ENCODE measurements at places on chromosomes 11 and 22. TPM values are rescaled to one million over a fixed set of nuclear protein-coding genes. Genes with fewer than 3 reads are reported as not detected.

- peak; percentile 82 for DNase-seq
Observed at GRCh38 chr11:95849087-95849825, 59.0 kb downstream of the CEP57 start.

GRCh38 chr11:35663408-35663702, 780 bp downstream of the TRIM44 start:
- DNase-seq: no peak

GRCh38 chr11:111422494-111423249, 43.6 kb upstream of the POU2AF1 start:
- no peak for DNase-seq

DNA sequence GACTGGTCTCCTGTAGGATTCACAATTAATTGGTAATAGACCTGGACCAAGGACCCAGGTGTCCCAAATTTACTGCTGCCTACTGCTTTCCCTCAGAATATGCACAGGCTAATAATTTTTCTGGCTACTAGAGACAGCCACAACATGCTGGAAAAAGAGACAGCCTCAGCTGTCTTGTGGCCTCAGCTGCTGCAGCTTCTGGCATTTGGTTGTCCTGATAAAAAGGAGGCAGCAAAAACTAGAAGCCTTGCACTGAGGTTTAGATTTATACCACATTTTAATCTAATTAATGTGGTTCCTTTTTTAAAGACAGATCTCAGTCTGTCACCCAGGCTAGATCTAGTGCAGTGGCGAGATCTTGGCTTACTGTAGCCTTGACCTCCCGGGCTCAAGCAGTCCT, 89.8 kb downstream of the BTBD10 start:
- no peak for DNase-seq

DNA sequence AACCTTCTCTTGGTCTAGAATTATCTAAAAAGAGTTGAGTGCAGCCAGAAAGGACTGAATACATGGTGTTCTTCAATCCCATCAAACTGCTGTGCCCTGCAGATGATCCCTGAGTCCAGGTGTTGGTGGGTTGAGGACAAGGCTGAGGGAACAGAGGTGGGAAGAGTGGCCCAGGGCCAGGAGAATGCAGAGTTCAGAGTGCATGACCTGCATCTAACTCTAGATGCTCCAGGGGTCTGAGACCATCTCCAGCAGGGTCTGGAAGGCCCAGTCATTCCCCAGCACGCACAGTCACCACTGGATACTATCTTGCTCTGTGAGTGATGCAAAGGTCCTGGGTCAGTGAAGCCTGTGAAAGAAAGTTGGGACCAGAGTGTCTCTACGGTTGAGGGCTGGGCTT, 2.1 kb upstream of the VPREB1 start:
- DNase-seq: no peak

DNA sequence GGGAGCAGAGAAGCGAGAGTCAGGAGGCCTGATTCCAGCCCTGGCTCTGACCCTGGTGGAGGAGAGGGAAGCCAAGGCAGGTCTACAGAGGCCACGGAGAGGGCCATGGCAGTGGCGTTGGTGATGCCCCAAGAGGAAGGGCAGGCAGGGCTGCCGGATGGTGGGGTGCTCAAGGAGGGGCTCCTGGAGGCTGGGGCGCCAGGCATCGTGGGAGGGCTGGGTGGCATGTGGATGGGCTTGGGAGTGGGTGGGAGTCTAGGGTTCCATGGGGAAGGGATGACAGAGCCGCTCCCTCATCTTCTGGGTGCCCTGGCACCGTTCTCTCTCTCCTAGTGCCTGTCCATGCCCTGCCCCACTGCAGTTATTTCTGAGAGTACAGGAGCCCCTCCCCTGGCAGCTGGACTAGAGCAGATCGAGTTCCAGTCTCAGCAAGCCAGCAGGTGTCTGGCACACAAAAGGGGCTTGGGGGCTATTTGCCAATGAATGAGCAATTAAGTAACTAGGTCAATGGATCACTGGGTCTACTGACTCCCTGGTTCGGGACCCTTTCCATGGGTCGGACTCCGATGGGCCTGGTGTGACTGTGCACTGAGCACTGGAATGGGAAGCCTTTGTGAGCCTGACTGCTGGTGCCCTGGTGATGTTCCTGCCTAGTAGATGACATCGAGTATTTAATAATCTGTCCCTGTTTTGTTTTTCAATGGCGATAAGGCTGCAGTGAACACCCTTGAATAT, 570.0 kb downstream of the TBC1D22A start:
- DNase-seq: no peak

DNA sequence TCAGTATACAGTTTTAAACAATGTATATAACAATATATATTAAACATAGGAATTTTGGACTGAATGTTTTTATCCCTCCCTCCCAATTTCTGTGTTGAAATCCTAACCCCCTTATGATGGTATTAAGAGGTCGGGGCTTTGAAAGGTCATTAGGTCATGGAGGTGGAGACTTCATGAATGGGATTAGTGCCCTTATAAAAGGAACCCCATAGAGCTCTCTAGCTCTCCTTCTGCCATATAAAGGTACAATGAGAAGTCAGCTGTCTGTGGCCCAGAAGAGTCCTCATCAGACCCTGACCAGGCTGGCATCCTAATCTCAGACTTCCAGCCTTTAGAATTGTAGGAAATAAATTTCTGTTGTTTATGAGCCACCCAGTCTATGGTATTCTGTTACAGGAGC, 6.5 kb downstream of the NNMT start:
- no peak for DNase-seq

DNA sequence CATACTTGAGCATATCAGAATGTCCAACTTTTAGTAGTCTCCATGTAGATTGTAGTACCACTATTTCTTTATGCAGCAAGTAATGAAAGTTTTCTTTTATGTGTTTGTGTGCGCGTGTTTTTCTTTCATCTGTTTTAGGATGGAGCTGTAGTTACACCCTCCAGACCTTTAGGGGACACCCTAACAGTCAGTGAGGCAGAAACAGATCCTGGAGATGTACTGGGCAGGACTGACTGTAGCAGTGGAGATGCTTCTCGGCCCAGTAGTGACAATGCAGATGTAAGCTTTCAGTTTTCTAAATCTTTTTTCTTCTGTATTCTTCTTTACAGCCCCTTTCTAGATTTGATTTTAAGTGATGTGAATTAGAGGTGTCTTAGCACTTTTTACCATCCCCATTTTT, 79.9 kb upstream of the GRIK4 start:
- peak; percentile 75 for DNase-seq

DNA sequence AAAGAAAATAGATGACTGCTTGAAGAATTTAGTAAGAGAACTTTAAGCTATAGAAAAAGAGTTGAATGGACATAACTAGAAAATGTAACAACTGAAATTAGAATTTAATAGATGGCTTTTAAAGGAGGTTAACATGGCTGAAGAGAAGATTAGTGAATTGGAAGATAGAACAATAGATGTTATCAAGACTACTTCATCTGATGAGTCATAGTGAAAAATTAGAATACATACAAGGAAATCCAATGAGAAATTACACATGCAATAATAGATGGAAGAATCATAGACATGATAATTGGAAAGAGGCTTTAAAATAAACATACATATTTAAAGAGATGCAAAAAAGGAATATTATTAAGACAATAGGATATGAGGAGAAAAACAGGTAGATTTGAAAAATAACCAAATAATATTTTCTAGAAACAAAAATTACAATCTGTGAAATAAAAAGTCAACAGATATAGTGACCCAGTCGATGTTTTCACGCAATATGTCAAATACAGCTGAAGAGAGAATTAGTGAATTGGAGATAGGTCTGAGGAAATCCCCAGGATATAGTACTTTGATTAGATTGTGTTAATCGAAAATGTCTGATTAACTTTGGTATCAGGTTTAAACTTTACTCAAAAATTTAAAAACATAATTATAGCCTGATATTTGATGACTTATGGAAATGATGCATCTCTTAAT, 28.2 kb downstream of the CAT start:
- no peak for DNase-seq

DNA sequence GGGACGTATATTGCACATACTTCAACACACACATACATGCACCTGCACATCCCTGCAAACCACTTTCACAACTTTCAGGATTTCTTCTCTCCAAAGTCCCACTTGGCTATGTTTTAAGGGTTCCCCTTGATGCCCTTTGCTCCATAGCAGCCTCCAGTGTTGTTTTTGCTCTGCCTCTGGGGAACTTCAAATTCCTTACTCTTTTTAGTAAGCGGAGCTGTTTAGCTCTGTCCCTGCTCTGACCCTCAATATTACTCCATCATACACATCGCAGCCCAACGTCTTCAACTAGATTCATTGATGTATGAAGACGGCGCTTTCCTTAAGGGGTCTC, 18.3 kb downstream of the PRR5L start:
- no peak for DNase-seq

DNA sequence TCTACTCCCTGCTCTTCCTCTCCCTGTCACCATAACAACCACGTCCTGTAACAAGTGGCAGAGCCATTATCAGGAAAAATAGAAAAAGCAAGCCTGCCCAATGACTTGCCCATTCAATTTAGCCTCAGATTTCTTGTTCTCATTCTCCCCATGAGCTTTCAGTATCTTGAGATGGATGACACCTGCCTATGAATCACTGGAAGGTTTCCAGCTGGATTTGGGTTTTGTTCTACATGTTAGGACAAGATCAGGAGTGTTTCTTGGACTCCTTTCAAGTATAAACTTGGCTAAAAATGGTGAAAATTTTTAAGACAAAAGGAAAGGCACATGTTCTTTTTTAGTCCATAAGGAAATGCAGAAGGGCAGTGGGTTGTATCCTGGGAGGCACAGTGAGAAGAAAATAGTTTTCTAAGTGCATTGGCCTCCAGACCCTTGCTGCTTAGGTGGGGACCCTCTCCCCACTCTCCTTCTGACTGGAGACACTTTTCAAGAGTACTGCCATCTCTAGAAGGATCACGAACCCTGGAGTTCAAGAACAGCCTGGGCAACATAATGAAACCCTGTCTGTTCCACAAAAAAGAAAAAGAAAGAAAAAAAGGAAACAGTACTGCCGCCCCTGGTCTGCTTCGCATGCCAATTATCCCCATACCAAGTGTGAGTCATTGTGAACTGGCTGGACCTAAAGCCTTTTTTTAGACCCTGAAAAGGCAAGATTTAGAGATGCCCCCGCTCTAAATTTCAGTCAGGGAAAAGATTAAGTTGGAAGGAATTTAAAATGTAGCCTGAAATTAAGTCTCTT, 51.0 kb downstream of the MTNR1B start:
- peak; percentile 54 for DNase-seq

DNA sequence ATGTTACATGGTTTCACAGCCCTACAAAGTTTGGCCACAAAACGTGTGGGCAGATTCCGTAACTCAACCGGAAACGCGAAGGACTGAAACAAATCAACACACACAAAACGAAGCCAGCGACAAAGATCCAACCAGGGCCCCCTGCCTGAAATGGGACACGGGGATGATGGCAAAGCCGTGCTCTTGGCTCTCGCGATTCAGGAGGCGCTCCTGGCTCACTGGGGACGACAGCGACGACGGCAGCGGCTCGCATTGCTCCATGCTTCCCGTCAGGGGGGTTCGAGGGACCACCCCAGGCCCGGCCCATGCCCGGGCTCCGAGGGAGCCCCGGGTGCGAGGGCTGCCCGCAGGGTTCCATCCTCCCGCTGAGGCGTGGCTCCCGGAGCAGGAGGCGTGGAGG, 4786.8 kb upstream of the OR11H1 start:
- no peak for DNase-seq

DNA sequence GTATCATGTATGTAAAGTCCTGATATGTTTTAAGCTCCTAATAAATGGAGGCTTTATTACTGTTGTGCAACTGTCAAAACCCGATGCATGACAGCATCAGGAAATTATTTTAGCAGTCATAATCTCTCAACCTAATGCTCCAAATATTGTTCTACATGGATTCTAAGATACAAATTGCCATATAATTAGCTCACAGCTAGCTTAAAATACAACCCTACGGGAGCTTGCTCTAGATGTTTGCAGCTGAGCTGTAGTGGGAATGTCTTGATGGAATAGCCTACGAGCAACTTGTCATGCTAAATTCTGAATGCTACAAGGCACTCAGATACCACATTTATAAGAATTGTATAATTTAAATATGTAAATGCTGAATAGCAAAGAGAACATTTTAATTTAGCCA, 109.8 kb downstream of the STK33 start:
- no peak for DNase-seq

GRCh38 chr22:23119494-23120414, 22.0 kb downstream of the RSPH14 start:
- no peak for DNase-seq

- no peak for DNase-seq
Observed at GRCh38 chr11:44213148-44213547, 96.8 kb downstream of the ALX4 start.

- DNase-seq: no peak
Observed at GRCh38 chr11:72727521-72727920, 24.7 kb downstream of the ARAP1 start.

- DNase-seq: no peak
Observed at GRCh38 chr11:129374993-129375750, 476 bp upstream of the BARX2 start.

- no peak for DNase-seq
Observed at GRCh38 chr11:126596474-126596873, 241.0 kb downstream of the ST3GAL4 start.

DNA sequence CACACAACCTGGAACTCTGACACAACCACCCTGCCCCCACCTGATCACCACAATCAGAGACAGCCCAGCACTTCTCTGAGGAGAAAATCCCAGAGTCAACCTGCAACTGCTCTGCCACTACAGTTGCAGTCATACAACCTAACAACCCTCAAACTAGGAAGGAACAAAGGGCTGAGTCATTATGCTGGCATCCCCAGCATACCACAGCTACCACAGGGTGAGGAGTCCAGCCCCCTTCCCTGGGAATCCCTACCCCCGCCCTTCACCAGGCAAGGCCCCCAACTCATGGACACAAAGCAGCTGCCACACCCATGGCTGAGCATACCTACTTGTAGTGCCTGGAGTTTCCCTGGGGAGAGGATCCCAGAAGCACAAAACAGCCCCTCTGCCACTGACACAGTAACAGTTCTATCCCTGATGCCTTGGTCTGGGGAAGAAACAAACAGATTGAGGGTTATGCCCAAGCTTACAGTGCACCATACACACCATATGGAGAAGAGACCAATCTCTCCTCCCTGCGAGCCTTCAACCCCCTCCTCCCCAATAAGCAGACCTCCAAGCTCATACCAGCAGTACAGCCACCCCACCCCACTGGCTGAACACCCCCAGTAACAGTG, 68.5 kb upstream of the C11orf58 start:
- no peak for DNase-seq

- DNase-seq: no peak
Observed at GRCh38 chr11:64765291-64765850, 5.6 kb upstream of the PYGM start.

- DNase-seq: peak; percentile 50
Observed at GRCh38 chr11:46039990-46040389, 81.3 kb downstream of the PHF21A start.

Gene DDI1
- total RNA-seq: not detected

Gene TMEM151A
- not detected for total RNA-seq

Gene CREB3L1
- total RNA-seq: 312 TPM

Gene RIMBP3C
- 0.28 TPM for total RNA-seq

Gene CCDC188
- total RNA-seq: 0.70 TPM

Gene FGF4
- not detected for total RNA-seq

Gene MMP27
- not detected for total RNA-seq

Gene IGSF9B
- not detected for total RNA-seq

Gene PLAAT2
- total RNA-seq: not detected

Gene PARVG
- total RNA-seq: not detected

Gene C22orf42
- total RNA-seq: not detected

Gene FUT4
- total RNA-seq: 1.1 TPM

Gene OR52E6
- total RNA-seq: not detected

Gene OR6A2
- total RNA-seq: not detected

Gene BARX2
- total RNA-seq: not detected

Gene CCDC34
- 11.2 TPM for total RNA-seq

Gene TPBGL
- not detected for total RNA-seq
